ENCODE measurements at places on chromosomes 2 and 18. TPM values are rescaled to one million over a fixed set of nuclear protein-coding genes. Genes with fewer than 3 reads are reported as not detected.

MEIS1 gene
- total RNA-seq, result 5.2 TPM

DNA sequence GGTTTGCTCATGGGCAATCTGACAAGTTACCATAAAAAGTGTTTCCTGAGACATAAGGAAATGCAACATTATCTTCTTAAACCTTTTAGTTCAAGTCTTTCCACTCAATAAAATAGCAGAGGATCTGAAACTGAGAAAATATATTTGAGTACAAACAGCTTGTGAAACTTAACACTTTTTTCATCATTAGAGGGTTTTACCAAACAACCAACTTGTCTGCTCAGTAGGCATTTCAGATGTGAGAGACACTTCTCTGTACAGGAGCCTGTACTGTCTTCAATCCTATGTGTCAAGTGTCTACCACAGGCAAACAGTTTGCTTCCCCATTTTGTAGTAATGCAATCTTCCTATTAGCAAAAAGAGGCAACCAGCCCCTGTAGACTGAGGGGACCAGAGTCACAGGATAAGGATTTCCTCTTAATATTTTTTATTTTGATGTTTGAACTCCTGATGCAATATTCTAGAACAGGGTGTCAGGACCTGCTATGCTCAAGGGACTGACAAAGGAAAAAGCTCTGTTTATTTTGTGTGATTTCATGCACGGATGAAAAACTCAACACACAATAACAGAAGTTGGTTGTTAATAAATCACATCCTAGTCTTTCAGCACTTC, 159.1 kb upstream of the LHCGR start:
- DNase-seq, result no peak

- no peak for DNase-seq
These were observed 9.5 kb downstream of the ELP2 start for GRCh38 chr18:36139245-36139644.

GRCh38 chr2:33058716-33059470, 112.1 kb downstream of the LTBP1 start:
- no peak for DNase-seq

GRCh38 chr2:56357655-56358295, 174.0 kb downstream of the CCDC85A start:
- DNase-seq, result no peak

DNA sequence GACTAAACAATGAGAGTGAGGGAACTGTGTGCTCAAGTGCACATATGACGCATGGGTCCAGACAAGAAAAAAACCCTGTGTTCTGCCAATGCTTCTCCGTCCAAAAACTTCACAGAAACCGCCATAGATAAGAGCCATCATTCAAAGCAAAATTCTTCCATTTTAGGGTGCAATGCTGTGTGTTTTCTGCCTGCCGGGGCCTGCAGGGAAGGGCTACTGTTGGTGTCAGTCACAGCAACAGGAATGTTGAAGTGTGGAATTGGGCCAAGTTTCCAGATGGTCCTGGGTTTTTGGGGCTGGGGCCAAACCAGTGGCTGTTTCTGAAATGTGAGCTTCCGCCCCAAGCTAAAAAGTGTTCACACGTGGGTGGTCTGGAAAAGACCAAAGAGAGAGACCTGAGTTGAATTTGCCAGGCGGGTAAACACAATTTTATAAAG, 677 bp upstream of the MC2R start:
- peak; percentile 39 for DNase-seq
